ENCODE measurements at places on chromosomes 6 and 20. TPM values are rescaled to one million over a fixed set of nuclear protein-coding genes. Genes with fewer than 3 reads are reported as not detected.

DNA sequence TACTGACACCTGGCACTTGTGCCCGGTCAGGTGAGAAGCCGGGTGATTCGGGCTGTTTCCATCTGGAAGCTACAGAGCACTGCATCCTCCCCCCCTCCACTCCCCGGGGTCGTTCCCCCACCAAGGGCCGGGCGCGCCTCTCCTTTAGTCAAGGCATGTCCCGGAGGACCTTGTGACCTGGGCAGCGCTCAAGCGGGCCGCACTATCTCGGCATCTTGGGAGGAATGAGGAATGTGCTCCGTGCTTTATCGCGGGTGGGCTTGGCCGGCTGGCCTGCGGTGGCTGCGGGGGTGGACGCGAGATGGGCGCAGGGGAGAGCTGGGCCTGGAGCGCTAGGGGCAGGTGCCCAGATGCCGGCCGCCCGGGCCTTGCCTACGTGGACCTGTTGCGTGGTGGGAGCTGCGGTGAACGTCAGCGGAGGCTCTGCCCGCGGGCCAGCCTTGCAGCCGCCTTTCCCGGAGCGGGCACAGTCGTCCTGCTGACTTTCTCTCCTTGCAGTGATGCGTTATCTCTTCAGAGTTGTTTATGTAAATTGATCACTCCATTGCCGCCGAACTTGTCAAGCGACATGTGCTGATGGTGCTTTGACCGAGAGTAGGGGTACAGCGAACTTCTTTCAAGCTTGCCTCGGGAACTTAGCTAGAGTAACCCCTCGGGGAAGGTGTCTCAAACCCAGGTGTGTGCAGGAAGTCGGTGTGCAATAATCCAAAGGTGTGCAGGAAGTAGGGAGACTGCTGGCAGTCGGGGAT lies 1.1 kb downstream of the LRRC1 start:
- no peak for DNase-seq

PTPN1 gene
- 25.3 TPM for total RNA-seq

- no peak for DNase-seq
Measured at GRCh38 chr20:58359441-58359840, 29.6 kb upstream of the VAPB start.

DNA sequence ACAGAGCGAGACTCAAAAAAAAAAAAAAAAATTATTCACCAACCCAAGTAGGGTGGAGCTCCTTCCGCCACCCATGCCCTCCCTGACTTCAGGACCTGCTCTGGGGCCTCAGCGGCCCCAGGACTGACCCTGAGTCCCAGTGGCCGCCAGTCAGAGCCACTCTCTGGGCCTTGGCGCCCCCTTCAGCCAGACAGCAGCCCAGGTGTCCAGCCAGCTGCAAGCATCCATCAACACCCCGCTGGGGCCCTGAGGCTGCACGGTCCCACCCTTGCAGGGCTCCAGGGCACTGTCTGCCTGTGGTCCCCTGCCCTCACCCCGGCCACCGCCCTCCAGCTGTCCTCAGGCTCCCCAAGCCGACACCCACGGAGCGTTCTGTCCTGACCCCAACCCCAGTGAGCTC lies 11.4 kb upstream of the KCNQ2 start:
- no peak for DNase-seq

GRCh38 chr20:41353530-41353929 lies 12.9 kb downstream of the LPIN3 start:
- no peak for DNase-seq

- DNase-seq: no peak
Measured at GRCh38 chr6:35166116-35166515, 25.0 kb upstream of the TCP11 start.

DNA sequence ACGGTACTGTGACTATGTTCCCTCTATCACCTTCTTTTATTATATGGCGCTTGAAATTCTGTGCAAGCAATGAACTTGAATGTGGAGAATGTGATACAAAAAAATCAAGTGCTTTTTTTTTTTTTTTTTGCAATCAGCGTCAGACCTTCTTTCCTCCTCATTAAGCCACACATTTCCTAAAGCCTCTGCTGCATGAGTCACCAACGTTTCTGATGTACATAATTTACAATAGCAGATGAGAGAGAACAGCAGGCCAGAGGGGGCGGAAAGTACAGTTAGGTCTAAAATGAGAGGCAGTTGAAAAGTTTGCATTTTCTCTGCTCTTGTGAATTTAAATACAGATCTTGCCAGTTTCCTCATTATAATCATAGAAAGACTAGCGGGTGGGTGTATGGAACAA lies 114.6 kb upstream of the RIPOR2 start:
- no peak for DNase-seq

GRCh38 chr6:170160031-170160627 lies 130.7 kb downstream of the DLL1 start:
- no peak for DNase-seq

Measured in vagina (tissue), 2 donors.